ENCODE measurements at places on chromosomes 6 and 20. TPM values are rescaled to one million over a fixed set of nuclear protein-coding genes. Genes with fewer than 3 reads are reported as not detected.

BFSP1 gene
- 2.6 TPM for total RNA-seq

DNA sequence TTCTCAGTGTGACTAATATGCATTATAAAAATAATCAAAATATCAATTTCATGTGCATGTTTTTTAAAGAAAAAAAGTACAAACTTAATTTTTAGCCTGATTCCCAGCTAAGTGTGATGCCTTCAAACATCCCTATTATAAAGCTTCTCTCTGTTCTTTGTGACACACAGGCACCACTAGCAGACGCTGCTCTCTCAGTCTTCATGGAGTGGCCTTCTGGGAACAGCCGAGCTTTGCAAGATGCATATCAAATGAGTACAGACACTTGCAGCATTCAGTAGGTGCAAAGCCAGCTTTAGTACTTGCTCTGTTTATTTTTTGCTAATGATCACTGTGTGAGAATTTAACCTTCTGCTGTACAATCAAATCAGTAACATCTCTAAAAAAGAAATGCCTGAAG, 340.0 kb downstream of the ADGRB3 start:
- no peaks in the 10 kb centered on the region for H3K4me1 ChIP-seq
- no peak overlapping the region for H3K27ac ChIP-seq
- no peak overlapping the region for H3K4me3 ChIP-seq
- no peaks in the 10 kb centered on the region for H3K27me3 ChIP-seq
- no peaks in the 10 kb centered on the region for H3K36me3 ChIP-seq

PI3 gene
- not detected for total RNA-seq

CCM2L gene
- total RNA-seq, result 7.4 TPM

- H3K36me3 ChIP-seq, result no peaks in the 10 kb centered on the region
- no peaks in the 10 kb centered on the region for H3K27me3 ChIP-seq
- H3K4me3 ChIP-seq, result no peak overlapping the region
- H3K4me1 ChIP-seq, result no peaks in the 10 kb centered on the region
- DNase-seq, result no peak
Measured at GRCh38 chr6:162109480-162110050, 618.0 kb downstream of the PRKN start.

All from aorta (tissue), 5 donors.